ENCODE measurements at places on chromosomes 2 and 18. TPM values are rescaled to one million over a fixed set of nuclear protein-coding genes. Genes with fewer than 3 reads are reported as not detected.

DNA sequence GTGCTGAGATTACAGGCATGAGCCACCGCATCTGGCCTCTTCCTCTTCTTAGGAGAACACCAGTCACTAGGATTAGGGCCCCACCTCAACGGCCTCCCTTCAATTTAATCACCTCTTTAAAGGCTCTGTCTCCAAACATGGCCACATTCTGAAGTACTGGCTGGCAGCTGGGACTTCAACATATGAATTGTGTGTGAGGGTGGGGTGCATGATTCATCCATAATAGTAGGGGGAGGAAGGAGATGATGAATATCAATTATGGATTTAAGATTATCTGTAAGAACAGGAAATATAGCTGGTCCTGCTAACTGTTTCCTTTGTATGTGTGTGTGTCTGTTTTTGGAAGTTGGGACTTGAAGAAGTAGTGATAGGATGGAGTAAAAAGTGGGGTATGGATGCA lies 14.7 kb upstream of the EPG5 start:
- peaks cover 3% of the 10 kb centered on the region for H3K4me1 ChIP-seq
- H3K4me3 ChIP-seq = no peak overlapping the region
- H3K36me3 ChIP-seq = no peaks in the 10 kb centered on the region
- no peaks in the 10 kb centered on the region for H3K27me3 ChIP-seq
- no peak overlapping the region for H3K27ac ChIP-seq

DNA sequence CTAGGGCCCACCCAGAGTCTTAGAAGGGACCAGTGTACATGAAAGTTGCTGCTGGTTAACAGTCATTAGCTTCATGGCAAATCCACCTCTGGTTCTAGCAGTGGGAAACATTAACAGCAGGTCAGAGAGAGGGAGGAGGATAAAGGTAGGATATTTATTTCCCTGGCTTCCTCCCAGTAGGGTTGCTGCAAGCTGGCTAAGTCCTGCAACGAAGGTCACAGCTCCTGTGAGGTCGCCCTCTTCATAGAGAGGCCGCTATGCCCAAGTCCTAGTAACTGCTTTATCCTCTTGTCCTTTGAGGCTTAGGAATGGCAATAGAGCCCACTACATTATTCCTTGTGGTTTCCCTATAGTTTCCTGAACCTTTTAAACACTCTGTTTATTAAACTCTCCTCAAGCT lies 84.0 kb upstream of the ACSL3 start:
- H3K36me3 ChIP-seq = no peaks in the 10 kb centered on the region
- no peak for DNase-seq
- no peaks in the 10 kb centered on the region for H3K27me3 ChIP-seq
- H3K4me1 ChIP-seq = no peaks in the 10 kb centered on the region

Gene PUM2
- 108 TPM for total RNA-seq

Gene RGPD4
- total RNA-seq = 0.64 TPM

DNA sequence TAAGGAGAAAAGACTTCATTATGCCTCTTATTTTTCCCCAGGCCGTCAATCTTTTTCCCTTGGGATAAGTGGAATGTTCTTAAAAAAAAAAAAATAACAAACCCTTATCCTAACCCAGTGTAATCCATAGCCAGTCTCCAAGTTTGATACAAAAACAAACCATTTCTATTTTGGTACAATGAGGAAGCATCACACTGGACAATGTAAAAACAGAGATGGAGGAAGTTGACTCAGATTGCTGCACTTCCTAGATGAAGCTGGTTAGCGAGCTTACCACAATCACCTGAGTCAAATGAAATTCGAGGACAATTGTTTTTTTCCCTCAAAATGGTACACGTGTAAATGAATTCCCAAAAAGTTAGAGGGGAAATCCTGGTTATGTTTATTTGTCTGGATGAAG lies 259.7 kb downstream of the TCF4 start:
- H3K4me1 ChIP-seq = no peaks in the 10 kb centered on the region
- no peaks in the 10 kb centered on the region for H3K36me3 ChIP-seq
- no peak overlapping the region for H3K4me3 ChIP-seq
- peaks cover 24% of the 10 kb centered on the region for H3K27me3 ChIP-seq
- DNase-seq = no peak

- DNase-seq = no peak
- H3K27ac ChIP-seq = peak overlapping the region; percentile 73
- peaks cover 79% of the 10 kb centered on the region for H3K4me1 ChIP-seq
- H3K27me3 ChIP-seq = no peaks in the 10 kb centered on the region
- H3K4me3 ChIP-seq = no peak overlapping the region
Observed at GRCh38 chr2:10375570-10376281, 72.4 kb downstream of the ODC1 start.

DNA sequence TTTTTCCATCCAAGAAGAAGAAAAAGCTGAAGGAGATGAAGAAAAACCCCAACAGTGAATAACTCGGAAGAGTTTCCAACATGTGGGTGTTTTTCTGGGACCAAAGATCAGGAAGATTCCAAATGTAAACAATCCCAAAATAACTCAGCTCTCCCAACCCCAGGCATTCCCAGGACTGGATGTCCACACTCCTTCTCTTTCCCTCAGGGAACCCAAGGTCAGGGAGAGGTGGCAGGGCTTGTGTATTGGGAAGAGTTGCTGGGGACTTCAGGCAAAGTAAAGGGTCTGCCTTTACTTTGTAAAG lies 268.0 kb downstream of the DYSF start:
- no peaks in the 10 kb centered on the region for H3K4me1 ChIP-seq
- H3K27me3 ChIP-seq = no peaks in the 10 kb centered on the region
- H3K36me3 ChIP-seq = no peaks in the 10 kb centered on the region
- H3K4me3 ChIP-seq = no peak overlapping the region
- DNase-seq = no peak
- no peak overlapping the region for H3K27ac ChIP-seq

GRCh38 chr2:197042739-197043196 lies 116.3 kb upstream of the PGAP1 start:
- no peaks in the 10 kb centered on the region for H3K27me3 ChIP-seq
- H3K36me3 ChIP-seq = peaks cover 26% of the 10 kb centered on the region
- peaks cover 27% of the 10 kb centered on the region for H3K4me1 ChIP-seq
- no peak for DNase-seq

DNA sequence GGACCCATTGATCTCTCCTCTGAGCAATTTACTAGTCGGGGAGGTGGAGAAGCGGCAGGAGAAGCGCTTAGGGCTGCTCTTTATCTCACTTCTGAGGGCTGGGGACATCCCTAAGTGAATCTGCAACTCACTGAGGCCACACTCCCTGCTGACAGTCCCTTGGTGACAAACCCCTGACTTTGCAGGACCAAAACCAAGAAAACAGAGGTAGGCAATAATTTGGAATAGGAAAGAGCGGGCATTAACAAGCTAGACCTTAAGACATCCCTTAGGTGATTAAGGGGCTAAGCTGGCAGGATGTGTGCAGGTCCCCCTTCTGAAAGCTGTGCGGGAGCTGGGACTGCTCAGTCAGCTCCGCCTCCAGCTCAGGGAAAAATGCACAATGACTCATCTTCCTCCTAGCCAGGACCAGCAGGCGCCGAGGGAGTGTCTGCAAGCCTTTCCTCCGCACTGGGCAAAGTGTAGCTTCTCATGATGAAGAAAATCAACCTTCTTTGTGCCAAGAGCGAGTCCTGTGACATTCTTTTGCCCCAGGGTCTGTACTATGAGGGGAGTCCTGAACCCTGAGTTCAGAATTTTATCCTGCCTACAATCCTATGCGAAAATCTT lies 63.3 kb downstream of the BOD1L2 start:
- H3K27ac ChIP-seq = no peak overlapping the region
- H3K27me3 ChIP-seq = peaks cover 33% of the 10 kb centered on the region
- H3K36me3 ChIP-seq = no peaks in the 10 kb centered on the region
- peaks cover 12% of the 10 kb centered on the region for H3K4me1 ChIP-seq

Gene SIX2
- total RNA-seq = not detected

DNA sequence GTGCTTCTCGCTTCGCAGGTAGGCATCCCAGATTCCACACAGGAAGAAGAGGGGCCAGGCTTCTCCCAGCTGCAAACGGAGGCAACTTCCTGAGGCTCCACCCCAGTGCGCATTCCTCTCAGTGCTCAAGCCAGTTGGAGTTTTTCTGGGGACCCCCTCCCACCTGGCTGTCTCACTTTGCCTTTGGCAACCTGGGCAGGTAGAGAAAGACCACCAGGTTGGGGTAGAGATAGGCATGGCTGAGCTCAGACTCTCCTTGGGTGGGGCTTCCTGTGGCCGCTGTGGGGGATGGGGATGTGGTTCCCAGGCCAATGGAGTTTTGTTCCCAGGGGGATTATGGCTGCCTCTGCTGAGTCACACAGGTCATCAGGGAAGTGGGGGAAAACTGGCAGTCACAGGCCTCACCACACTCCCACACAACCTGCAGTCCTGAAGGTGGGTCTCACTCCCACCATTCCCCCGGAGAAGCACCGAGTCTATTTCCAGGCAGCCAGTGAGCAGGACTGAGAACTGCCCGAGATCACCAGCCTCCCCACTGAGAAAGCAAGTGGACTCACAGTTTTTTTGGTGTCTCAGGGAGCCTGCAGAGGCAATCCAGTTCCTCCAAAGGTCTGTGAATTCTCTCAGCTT lies 38.1 kb downstream of the SLC39A10 start:
- H3K4me3 ChIP-seq = no peak overlapping the region
- H3K27ac ChIP-seq = no peak overlapping the region
- no peak for DNase-seq
- peaks cover 74% of the 10 kb centered on the region for H3K36me3 ChIP-seq

DNA sequence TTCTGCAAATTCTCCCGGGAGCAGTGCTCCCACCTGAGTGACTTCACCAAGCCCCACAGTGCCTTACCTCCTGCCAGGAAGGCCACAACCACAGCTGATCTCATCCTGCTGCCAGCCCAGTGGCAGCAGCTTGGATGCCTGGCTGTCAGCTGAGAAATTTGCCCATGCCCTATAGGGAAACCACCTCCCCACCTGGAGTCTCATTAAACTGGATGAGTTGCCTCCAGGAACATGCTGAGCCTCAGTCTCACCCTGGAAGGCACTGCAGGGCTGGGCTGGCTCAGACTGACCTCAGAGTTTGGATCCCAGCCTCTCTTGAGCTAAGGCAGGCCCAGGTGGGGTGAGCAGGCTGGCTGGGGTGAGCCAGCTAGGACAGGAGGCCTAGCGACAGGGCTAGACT lies 23.3 kb downstream of the REEP1 start:
- no peaks in the 10 kb centered on the region for H3K27me3 ChIP-seq
- DNase-seq = no peak
- no peaks in the 10 kb centered on the region for H3K36me3 ChIP-seq

DNA sequence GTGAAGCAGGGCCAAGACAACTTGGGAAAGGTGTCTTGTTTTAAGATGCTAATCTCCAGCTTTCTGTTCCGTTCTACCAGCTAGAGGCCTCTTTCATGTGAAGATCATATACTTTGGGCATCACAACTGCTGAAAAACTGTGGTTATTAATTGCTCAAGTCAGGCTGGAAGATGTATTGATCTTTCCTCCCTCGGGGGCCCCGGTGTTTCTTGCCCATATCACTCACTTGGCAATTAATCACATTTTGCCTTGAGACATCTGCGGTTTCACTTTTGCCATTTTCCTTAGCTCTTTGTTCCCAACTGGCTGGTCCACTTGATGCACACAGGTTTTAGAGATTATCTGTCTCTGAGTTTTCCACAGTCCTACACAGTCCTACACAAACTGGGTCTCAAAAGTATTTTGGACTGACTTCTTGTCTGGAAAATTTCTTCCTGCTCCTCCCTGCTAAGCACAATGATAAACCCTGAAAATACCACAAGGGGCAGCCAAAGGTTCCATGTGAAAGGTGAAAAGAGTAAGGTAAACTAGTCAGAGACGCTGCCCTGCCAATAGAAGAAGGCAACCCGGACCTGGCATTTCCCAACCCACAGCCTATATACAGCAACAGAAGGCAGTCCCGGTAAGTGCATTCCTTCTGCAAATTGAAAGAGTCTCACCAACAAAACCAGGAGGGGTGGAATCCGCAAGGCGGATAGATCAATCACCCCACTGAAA lies 181.0 kb downstream of the AFF3 start:
- H3K4me3 ChIP-seq = no peak overlapping the region
- no peak for DNase-seq
- H3K4me1 ChIP-seq = no peaks in the 10 kb centered on the region
- H3K27ac ChIP-seq = no peak overlapping the region

DNA sequence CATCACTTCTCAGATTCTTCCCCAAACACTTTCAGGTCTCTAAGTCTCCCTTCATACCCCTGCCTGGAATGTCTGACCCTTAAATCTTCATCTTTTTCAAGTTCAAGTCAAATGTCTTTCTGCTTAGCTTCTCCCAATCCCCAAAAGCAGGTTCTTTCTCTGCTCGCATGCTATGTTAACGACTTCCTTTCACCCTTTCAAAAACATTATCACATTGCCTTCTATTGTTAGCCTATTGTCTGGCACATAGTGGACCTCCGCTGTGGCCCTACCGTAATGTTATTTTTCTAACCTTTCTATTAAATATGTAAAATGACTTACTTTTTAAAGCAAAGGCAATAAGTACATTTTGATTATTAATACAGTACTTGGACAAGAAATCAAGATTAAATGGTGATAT lies 2.2 kb downstream of the CDKL4 start:
- H3K4me1 ChIP-seq = peaks cover 13% of the 10 kb centered on the region
- no peak overlapping the region for H3K27ac ChIP-seq
- no peaks in the 10 kb centered on the region for H3K27me3 ChIP-seq
- H3K36me3 ChIP-seq = no peaks in the 10 kb centered on the region

DNA sequence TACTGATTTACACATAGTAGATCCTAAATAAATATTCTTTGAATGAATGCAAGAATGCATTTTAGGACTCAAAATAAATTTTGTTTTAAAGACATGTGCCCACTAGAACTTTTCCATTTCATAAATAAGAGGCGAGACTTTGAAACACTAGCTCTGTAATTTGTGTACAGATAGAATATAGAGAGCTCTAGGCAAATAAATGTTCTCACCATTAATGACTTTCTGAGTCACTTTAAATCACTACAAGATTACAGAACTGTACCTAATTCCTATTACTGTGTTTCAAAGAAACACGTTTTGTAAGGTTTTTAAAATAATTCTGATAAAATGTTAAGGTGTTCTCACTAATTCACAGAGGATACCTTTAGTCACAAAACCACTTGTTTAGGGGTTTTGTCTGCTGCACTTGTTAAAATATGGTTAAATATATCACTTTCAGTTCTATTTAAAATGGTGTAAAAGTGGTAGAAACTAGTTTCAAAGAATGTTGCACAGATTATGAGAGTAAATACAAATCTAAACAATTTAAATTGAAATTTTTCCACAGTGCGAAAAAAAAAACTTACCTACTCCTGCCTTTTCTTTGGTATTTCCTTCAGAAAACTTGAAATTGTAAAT lies 158.7 kb upstream of the ZC3H15 start:
- H3K27ac ChIP-seq = no peak overlapping the region
- H3K36me3 ChIP-seq = peaks cover 19% of the 10 kb centered on the region
- no peaks in the 10 kb centered on the region for H3K4me1 ChIP-seq
- no peak for DNase-seq
- no peaks in the 10 kb centered on the region for H3K27me3 ChIP-seq
- H3K4me3 ChIP-seq = no peak overlapping the region

GRCh38 chr2:43333656-43334144 lies 107.3 kb upstream of the ZFP36L2 start:
- H3K4me1 ChIP-seq = peaks cover 5% of the 10 kb centered on the region
- H3K36me3 ChIP-seq = peaks cover 20% of the 10 kb centered on the region
- H3K4me3 ChIP-seq = no peak overlapping the region

DNA sequence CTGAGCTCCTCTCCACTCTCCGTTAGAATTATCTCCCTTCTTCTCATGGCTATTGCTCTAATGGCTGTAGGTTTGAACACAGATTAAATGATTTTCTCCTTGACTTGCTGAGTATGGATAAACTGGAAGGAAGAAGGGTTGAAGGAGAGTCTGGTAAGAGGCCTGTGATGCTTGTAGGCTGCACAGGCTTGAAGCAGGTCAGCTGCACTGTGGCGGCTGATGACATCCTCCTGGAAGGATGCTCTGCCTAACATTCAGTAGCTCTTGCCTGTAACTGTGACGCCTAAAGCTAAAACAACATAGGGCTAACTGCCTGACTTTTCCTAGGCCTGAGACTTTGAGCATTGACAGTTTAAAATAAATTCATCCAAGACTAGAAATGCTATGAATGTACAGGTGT lies 166.3 kb downstream of the MREG start:
- no peak for DNase-seq
- no peaks in the 10 kb centered on the region for H3K27me3 ChIP-seq
- no peak overlapping the region for H3K4me3 ChIP-seq
- H3K4me1 ChIP-seq = peaks cover 3% of the 10 kb centered on the region
- H3K27ac ChIP-seq = no peak overlapping the region
